ENCODE measurements at places on chromosomes 7 and 10. TPM values are rescaled to one million over a fixed set of nuclear protein-coding genes. Genes with fewer than 3 reads are reported as not detected.
A peak's percentile ranks its signal among the peaks of the same experiment; 100 is the strongest.

DNA sequence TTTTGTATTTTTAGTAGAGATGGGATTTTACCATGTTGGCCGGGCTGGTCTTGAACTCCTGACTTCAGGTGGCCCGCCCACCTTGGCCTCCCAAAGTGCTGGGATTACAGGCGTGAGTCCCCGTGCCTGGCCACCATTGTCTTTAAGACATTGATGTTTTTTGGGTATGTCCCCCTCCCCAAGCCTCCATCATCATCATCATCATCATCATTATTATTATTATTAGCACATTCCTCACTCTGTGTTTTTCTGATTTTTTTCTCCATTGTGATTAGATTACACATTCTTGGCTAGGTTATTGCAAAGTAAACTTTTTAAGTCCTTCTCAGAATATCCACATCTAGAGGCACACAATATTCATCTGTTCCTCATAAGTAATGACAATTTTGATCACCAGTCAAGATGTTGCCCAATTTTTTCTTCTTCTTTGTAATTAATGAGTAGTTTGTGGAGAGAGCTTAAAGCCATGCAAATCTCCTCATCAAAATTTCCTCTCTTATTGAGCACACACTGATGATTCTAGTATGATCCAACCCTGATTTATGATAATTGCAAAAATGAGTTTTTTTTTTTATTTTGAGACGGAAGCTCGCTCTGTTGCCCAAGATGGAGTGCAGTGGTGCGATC is 47.5 kb downstream of the EPC1 start:
- peak; percentile 10 for DNase-seq

DNA sequence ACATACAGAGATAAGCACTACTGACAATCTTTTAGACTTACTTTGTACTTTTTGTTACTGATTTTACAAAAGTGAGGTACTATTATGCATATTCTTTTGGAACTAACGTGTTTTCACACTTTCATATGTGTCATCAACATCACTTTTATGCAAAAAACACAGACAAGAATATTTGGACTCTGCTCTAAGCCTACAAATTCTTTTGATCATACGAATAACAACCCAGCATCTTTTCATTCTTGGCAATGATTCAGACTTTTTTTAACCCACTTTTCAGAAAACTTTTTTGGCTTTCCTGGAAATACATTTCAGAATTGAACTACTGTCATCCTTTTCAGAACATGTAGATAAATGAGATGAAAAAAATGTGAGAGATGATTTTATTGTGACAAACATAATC is 30.2 kb downstream of the USP6NL start:
- no peak for DNase-seq

DNA sequence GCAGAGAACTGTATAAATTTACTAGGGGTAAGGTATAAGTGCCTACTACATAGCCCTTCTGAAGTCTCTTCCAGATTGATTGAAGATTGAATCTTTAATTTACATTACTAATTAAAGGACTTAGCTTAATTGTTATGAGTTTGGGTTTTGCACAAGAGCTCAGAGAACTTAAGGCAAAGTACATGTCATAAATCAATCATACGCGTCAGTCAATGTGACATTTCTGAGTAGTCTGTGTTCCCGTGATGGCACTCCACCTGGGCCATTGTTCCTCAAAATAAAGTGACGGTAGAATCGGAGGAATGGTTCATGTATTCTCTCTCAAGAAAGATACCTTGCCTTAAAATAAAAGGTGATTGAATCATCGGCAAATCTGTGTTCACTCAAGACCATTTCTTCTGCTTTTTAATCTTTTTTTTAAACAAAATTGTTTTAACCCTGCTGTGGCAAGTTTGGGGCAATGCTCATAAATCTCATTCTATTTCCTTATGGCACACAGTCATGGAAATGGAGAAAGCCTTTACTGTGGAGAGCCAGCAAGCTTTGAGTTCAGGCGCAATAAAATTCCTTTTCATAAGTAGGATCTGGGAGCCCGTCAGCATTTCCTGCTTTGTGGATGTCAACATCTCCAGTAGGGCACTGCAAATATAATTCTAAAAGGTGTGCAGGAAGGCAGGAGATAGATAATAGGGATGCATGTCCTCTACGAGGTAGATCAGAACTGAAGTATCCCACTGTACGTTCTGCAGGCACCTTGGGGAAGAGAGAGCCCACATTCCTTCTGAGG is 427.4 kb downstream of the GATA3 start:
- DNase-seq, result no peak

The LAMB4 gene
- 0.29 TPM for polyA plus RNA-seq

The CHAT gene
- polyA plus RNA-seq, result not detected

DNA sequence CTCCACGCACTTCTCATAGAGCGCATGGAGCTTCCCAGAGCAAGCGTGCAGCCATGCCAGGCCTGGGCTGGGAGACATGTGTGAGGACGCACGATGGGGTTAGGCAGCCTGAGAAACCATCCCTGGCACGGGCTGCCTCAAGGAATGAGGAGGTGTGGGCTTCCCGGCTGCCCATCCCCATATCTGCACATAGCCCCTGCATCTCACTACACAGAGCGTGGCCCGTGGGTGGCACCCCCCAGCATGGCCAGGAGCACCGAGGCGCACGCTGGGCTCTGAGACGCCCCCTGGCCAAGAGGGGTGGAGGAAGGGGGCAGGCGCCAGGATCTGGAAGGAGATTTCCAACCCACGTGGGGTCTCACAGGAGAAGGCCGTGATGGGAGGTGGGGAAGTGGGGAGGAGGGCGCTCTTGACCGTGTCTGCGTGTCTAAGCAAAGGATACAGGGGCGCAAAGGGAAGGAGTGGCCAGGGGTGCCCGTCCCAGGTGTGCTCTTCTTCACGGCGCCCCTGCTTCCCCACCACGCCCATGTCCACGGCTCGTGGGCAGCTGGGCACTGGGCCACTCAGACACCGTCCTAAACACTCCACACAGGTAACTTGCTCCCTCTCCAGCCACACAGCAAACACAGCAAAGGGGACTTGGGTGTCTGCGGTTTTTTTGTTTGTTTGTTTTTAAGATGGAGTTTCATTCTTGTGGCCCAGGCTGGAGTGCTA is 340.5 kb downstream of the PTPRN2 start:
- no peak for DNase-seq

The CYP2C19 gene
- polyA plus RNA-seq, result not detected

DNA sequence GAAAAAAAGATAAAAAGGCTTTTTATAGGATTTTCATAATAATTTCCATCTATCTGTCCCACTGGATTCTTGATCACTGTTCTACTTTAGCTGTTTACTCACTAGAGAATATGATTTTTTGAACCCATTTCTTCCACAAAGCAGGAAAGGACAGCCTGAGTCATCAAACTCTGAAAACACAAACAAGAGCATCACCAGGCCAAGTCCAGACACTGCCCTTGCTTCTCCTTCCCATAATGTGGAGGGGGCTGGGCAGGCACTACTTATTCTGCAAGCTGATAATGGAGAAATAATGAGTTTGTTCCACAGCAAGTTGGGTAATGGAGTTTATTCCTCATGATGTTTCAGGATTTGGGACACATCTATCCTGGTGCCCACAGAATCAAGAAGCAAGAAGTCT is 13.0 kb upstream of the KCNIP2 start:
- DNase-seq, result no peak

- DNase-seq, result no peak
Measured at GRCh38 chr7:55438757-55439525, 73.8 kb downstream of the LANCL2 start.

The GCK gene
- polyA plus RNA-seq, result 2.6 TPM

- no peak for DNase-seq
Measured at GRCh38 chr10:23439961-23440889, 1.4 kb downstream of the OTUD1 start.

DNA sequence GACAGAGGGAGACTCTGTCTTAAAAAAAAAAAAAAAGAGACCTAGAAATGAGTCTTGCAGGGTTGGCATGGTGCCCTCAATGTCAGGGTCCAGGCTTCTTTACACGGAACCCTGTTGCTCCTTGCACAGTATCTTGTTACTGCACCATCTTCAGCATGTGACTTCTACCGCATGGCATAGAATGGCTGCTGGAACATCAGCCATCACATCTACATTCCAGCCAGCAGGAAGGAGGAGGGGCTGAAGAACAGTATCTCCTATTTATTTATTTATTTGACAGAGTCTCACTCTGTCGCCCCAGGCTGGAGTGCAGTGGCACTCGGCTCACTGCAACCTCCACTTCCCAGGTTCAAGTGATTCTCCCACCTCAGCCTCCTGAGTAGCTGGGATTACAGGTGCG is 3.7 kb upstream of the ACHE start:
- no peak for DNase-seq

The CLIP2 gene
- 32.3 TPM for polyA plus RNA-seq

The MAGI2 gene
- polyA plus RNA-seq, result 7.8 TPM

DNA sequence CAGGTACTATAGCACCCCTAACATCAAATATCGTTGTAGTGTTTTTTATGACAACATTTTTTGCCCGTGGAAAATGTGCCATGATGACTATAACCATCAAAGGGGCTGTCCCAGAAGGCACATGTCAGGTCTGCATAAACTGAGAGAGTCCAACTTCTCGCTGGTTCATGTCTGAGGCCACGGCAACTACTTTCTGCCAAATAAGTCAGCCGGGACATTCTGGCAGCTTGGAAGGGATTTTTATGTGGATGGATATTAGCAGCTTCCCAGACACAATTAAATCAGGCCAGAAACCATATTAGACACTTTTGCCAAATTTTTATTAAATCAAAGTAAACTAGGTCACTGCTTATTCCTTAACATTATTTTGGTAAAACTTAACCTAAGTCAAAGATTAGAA is 477.4 kb upstream of the FZD8 start:
- DNase-seq, result no peak

The HHEX gene
- polyA plus RNA-seq, result 37.1 TPM

GRCh38 chr10:47381103-47381395 is 3.0 kb downstream of the ZNF488 start:
- DNase-seq, result no peak

DNA sequence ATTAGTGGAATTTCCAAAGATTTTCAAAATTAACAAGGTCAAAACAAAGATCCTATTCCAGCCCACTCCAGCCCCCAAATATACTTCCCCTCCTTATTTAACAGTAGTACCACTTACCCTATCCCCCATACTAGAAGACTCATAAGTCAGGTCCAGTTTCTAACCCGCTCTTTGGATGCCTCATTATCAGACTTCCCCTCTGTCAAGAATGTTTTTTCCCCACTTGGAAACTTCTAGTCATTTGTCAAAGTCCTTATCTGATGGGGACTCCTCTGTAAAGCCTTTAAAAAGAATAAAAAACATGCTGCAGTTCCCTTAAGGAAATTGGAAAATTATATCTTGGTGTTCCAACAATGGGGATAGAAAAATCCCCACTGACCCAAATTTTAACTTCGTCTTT is 70.1 kb downstream of the IMMP2L start:
- no peak for DNase-seq

- DNase-seq, result no peak
Measured at GRCh38 chr10:72426986-72427385, 72.3 kb upstream of the DNAJB12 start.

GRCh38 chr10:103784723-103785418 is 70.5 kb downstream of the SH3PXD2A start:
- DNase-seq, result no peak

The SEC31B gene
- 20.5 TPM for polyA plus RNA-seq

The NPY4R gene
- not detected for polyA plus RNA-seq

GRCh38 chr7:20269726-20270125 is 52.5 kb upstream of the MACC1 start:
- no peak for DNase-seq

DNA sequence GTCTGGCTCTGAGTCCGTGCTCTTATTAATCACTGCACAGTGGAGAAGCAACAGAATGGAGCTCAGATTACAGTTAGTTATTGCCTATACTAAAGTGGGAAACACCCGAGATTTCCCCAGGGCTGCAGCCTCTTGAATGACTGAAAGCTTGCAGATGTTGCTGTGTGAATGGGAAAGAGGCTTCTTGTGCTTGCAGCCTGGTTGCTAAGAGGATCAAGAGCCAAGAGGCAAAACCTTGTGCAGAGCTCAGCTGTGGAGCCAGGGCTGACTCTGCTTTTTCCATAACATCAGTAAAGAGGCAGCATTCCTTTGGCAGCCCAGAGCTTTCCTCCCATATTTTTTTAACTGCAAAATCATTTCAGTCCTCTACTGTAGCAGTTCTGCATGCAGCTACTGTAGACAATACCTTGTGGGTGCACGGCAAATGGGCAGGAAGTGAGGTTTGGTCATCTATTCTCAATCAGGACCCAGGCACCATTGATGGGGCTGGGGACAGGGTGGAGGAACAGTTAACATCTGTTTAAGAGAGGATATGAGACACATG is 86.5 kb downstream of the RALA start:
- DNase-seq, result peak; percentile 83

The RGS10 gene
- polyA plus RNA-seq, result 12.8 TPM

The C10orf67 gene
- 0.54 TPM for polyA plus RNA-seq

The BRAF gene
- polyA plus RNA-seq, result 27.9 TPM

DNA sequence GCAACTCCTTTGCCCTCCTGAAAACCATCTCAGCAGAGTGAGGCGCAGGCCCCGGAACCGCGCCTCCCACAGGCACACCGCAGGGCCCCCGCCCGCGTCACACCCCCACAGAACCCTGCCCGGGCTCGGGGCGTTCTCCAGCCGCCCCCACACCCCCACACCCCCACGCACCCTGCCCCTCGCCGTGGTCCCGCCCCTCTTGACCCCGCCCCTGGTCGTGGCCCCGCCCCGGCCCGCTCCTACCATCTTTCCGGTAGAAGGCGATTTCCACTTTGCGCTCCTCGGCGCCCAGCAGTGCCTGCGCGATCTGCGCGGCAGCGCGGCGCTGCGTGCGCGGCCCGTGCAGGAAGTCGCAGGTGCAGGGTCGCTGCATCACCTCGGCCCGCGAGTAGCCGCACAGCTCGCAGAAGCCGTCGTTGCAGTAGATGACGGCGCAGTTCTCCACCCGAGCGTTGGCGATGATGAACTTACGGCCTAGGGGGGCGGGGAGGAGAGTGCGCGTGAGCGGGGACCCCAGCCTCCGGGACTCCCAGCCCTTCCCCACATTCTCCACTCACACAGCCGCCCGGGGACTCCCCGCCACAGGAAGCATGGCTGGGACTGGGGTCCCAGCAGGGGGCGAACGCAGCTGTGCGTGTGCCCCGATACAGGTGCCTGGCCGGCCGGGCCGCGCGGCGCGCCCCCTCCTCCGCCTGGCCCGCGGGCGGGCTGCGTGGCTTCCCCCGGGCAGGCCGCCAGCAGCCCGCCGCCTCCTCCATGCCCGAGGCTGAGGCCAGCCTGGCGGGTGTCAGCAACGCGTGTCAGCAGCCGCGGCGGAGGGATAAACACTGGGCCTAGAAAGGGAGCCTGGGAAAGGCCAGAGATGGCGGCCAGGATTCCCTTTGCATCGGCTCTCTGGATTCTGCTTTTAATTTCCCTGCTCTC is 3.4 kb downstream of the KCNH2 start:
- DNase-seq, result no peak

The PLEKHA8 gene
- polyA plus RNA-seq, result 19.9 TPM

The NEBL gene
- 12.1 TPM for polyA plus RNA-seq

Measured in right lung (tissue), 10 donors.